ENCODE measurements at places on chromosomes 12 and 14.

GRCh38 chr14:75306927-75307699 lies 28.5 kb downstream of the FOS start:
- no peak for DNase-seq

GRCh38 chr12:1474574-1475153 lies 119.7 kb downstream of the FBXL14 start:
- peak; percentile 54 for DNase-seq

DNA sequence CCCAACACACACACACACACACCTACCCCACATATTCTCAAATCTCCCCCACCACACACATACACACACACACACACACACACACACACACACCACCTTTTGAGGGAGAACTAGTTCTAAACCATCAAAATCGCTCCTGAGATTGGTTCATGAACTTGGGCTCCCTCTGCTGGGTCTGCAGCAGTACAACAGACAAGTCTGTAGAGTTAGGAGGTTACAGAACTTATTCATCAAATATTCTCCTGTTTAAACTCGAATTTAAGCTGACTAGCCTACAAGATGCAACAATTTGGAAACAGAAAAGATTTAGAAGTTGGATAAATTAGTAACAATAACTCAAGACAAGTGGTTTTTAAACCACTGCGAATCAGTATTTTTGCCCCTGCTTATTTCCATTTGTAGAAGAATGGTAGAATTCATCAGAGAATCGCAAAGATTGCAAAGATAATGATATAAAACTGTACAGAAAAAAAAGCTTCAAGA lies 136.4 kb upstream of the USP15 start:
- DNase-seq = peak; percentile 4

- DNase-seq = no peak
These were observed 455.3 kb upstream of the ATP2B1 start for GRCh38 chr12:90163975-90164374.

DNA sequence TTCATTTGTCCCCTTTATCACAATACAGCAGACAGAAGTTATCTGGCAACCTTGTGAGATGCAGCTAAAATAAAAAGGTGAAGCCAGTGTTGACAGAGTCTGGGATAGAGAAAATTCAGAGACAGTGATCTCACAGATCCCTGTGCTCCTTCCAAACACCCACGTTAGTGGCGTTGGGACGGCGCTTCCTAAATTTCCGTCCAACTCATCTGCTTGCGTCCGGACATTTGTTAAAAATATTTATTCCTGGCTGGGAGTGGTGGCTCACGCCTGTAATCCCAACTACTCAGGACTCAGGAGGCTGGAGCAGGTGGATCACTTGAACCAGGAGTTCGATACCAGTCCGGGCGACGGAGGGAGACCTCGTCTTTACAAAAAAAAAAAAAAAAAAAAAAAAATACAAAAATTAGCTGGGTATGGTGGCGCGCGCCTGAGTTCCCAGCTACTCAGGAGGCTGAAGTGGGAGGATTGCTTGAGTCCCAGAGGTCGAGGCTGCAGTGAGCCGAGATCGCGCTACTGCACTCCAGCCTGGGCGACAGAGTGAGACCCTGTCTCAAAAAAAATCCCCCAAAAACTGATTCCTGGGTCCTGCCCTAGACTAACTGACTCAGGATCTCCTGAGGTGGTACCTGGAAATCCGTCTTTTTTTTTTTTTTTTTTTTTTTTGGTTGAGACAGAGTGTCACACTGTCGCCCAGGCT lies 708 bp upstream of the TCTN1 start:
- DNase-seq = no peak

- no peak for DNase-seq
These were observed 218.8 kb upstream of the TMPO start for GRCh38 chr12:98296462-98297079.

DNA sequence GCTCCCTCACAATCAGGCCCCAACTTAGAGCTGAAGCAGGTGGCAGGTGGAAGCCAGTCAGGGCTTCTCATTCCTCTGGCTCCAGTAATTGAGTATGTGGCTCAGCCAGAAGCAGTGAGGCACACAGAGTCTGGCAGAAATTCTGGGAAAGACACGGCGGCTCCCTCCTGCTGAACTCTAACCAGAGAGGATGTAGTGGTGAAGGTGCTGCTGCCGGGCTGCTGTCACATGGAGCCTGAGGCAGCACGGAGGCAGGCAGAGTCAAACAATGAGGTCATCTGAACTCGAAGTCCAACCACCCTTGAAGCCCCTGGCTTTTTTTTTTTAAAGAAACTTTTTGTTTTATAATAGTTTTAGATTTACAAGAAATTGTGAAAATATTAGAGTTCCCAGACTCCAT lies 33.4 kb upstream of the SMOC1 start:
- DNase-seq = no peak

- no peak for DNase-seq
These were observed 1.2 kb downstream of the VWF start for GRCh38 chr12:6123258-6123657.

DNA sequence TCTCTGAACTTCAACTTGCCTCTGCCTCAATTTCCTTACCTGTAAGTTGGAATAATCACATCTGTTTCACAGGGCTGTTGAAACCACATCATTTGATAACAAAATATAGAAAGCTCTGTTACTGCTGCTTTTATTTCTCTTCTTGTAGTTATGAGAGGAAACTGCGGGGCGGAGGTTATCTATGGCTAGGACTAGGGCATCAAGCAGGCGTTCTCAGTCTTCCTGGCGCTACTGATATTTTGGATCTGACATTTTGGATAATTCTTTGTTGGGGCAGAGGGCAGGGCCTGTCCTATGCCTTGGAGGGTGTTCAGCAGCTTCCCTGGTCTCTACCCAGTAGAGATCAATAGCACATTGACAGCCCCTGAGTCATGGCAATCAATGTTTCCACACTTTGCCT lies 3.9 kb downstream of the P3H3 start:
- no peak for DNase-seq

DNA sequence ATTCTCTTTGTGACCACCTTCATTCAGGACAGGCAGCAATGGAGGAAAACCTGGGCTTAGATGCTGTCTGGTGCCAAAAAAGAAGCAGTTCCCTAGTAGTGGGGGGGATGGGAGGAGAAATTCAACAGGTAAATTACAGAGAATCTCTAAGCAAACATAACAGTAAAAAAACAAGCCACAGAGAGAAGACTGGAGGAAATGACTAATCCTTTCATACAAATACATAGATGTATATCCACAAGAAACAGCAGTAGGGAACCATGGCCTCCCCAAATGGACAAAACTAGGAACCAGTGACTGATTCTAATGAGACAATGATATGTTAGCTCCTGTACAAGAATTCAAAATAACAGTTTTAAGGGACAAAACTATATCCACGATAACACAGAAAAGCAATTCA lies 513.0 kb downstream of the NAV3 start:
- DNase-seq = no peak

DNA sequence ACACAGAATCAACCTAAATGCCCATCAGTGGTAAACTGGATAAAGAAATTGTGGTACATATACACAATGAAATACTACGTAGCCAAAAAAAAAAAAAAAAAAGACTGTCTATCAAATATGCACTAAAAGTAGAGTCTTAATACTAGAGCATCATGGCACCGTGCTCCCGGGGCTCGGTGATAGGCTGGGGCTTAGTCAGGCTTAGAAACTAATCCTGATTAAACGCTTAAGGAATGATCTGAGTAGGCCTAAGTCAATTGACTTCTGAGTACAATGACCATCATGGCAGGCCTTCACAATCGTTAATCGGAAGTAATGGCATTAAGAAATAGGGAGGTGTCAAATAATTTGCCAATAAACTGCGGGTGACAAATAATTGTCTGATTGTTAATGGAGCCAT lies 9.7 kb downstream of the PLBD1 start:
- DNase-seq = no peak

GRCh38 chr14:54889919-54890318 lies 12.7 kb downstream of the GCH1 start:
- no peak for DNase-seq

GRCh38 chr12:112828541-112828940 lies 37.0 kb downstream of the RPH3A start:
- no peak for DNase-seq

- DNase-seq = no peak
These were observed 31.4 kb downstream of the PRPF40B start for GRCh38 chr12:49654715-49655114.

- no peak for DNase-seq
These were observed 41.6 kb downstream of the DEGS2 start for GRCh38 chr14:100117633-100118395.

GRCh38 chr14:35403114-35403602 lies 1.4 kb downstream of the NFKBIA start:
- no peak for DNase-seq
